Stimulated activated CD4-positive, alpha-beta T cell treated with anti-CD3 and anti-CD28 coated beads, TNF-alpha, amount 100 ng/mL, for 48 hours (primary cell): ENCODE measurements at places on chromosomes 1 and 21.

GRCh38 chr21:43608225-43608624 is 51.1 kb downstream of the HSF2BP start:
- no peak for DNase-seq

DNA sequence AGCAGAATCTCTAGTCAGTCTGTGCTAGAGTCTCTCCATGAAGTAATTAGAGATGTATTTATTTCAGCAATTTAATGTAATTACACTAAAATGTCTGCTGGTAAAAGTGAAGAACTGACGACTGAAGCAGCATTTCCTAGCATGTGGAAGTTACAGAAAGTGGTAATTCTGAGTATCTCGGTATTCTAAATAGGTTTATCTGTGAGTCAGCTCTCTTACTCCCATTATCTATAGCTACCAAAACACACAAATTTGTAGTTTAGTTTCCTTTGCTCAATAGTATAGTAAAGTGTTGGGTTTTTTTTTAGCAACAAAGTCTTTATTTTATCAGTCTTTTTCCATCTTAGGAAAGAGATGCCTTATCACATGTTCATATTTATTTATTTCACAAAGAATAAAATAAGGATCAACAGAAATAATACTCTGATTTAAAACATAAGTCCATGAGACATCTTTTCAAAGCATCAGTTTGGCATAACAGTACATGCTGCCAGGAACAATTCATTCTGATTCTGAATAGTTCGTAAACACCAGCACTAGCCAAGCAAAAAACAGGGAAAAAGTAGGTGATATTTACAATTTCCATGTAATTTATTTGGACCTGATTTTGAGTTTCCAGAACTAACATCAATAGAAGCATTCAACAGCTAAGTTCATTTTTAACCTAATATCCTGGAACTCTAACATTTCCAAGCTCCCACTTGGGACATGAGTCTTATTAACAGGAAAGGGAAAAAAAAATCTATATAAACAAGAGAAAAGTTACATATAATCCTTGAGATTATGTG is 76.3 kb downstream of the KCNT2 start:
- no peak for DNase-seq

- DNase-seq: no peak
Observed at GRCh38 chr1:215084621-215085020, 2.1 kb downstream of the KCNK2 start.

GRCh38 chr1:203447151-203447550 is 28.5 kb upstream of the PRELP start:
- DNase-seq: no peak

GRCh38 chr1:55057956-55058298 is 18.6 kb downstream of the PCSK9 start:
- DNase-seq: no peak
